Activated CD4-positive, alpha-beta T cell treated with anti-CD3 and anti-CD28 coated beads, Interleukin-2, amount 50 U/mL, for 24 hours (primary cell): ENCODE measurements at places on chromosomes 12 and 14.

- DNase-seq, result no peak
Measured at GRCh38 chr14:45364565-45365156, 111.7 kb upstream of the MIS18BP1 start.

- no peak for DNase-seq
Measured at GRCh38 chr12:1594006-1594260, 448 bp downstream of the FBXL14 start.

- no peak for DNase-seq
Measured at GRCh38 chr14:32510815-32511214, 181.7 kb downstream of the AKAP6 start.

DNA sequence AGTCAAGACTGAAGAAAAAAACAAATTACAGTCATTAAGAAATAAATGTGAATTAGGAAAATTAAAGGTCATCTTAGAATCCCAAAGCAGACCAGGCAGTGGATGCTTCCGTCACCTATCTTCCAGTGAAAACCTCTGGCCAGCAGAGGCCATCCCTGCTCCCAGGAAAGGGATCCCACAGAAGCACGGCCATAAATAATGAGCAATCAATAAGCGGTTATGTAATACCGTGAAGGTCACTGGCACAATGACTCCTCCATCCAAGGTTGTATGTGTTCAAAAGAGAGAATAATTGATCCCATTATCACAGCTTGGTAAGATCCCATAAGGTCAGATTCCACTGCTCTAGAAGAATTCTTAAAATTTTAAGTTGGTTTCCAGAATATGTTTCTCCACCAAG, 85.7 kb downstream of the PPP2R5E start:
- DNase-seq, result no peak

DNA sequence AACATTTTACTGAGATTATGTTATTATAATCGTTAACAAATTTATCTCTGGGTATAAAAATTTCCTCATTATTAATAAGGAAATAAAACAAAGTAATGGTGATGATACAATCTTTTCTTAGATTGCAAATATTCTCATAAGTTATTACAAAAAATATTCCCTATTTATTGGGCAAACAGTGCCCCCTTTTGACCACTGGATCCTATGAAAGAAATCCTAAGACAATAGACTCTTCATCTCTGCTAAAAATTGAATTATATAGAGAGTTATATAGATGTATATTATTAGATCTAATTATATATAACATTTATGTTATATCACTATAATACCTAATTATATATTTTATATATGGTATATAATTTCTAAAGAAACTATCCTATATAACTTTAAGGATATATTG, 94.2 kb upstream of the FGD4 start:
- DNase-seq, result no peak

DNA sequence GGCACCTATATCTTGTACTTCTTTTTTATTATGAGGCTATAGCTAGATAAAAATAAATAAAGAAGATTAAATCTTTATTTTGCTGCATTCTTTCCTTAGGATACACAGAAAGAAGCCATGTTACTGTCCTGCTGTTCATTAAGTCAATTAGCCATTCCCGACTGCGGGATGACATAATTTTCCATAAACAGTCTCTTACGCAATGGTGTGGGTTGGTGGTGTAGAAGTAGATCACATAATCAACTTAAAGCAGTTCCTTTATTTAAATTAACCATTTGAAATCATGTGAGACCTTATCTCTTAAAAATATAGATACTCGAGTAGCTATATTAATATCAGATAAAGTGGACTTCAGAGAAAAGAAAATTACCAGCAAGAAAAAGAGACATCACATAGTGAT, 40.2 kb downstream of the TAOK3 start:
- DNase-seq, result no peak
